Left cardiac atrium (tissue), 4 donors: ENCODE measurements at places on chromosomes 16 and 17. TPM values are rescaled to one million over a fixed set of nuclear protein-coding genes. Genes with fewer than 3 reads are reported as not detected.
A peak's percentile ranks its signal among the peaks of the same experiment; 100 is the strongest.

DNA sequence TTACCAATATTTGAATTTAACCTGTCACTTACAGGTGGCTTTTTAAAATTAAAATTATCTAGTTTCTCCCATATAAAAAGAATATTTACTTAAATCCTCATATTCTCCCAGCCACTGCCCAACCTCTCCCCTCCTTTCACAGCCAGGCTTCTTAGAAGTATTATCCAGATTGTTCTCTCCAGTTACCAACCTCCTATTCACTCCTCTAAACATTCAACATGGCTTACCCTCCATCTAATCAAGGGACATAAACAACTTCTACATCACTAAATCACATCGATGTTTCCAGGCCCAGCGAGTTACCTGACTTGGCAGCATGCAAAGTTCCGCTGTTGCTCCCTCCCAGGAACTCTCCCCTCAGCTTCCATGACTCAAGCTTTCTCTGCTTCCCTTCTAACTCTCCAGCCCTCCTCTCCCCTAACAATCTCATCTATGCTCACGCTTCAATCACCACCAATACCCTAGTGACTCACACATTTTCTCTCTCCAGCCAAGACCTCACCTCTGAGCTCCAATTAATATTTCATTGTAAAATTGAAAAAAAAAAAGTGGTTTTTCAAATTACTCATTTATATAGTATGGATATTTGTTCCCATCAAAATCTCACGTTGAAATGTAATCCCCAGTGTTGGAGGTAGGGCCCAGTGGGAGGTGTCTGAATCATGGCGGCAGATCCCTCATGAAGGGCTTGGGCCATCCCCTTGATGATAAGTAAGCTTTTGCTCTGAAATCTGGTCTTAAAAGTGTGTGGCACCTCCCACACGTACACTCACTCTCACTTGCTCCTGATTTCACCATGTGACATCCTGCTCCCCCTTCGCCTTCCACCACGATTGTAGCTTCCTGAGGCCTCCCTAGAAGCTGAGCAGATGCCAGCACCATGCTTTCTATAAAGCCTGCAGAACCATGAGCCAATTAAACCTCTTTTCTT is 88.5 kb downstream of the HELZ start:
- DNase-seq = no peak

Gene CA5A
- not detected for total RNA-seq

- peak; percentile 17 for DNase-seq
Measured at GRCh38 chr16:2013527-2013926, 3.9 kb upstream of the ZNF598 start.

Gene FA2H
- total RNA-seq = 0.31 TPM

DNA sequence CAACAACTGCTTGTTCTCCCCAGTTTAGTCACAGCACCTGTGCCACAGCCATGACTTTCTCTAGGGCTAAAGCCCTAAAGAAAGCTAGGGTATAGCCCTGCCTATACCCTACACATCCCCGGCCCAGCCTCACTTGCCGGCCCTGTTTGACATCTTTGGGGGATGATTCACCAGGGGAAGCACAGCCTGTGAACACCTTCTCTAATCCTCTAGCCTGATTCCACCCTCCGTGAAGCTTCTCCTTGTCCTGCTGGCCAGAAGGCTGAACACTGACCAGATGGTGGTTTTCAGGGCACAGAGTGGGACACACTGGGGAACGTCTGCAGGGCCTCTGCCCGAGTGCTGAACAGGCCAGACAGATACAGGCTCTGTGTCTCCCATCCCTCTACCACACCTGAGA is 6.0 kb downstream of the CLEC16A start:
- DNase-seq = no peak

Gene RHBDL3
- total RNA-seq = 15.0 TPM

DNA sequence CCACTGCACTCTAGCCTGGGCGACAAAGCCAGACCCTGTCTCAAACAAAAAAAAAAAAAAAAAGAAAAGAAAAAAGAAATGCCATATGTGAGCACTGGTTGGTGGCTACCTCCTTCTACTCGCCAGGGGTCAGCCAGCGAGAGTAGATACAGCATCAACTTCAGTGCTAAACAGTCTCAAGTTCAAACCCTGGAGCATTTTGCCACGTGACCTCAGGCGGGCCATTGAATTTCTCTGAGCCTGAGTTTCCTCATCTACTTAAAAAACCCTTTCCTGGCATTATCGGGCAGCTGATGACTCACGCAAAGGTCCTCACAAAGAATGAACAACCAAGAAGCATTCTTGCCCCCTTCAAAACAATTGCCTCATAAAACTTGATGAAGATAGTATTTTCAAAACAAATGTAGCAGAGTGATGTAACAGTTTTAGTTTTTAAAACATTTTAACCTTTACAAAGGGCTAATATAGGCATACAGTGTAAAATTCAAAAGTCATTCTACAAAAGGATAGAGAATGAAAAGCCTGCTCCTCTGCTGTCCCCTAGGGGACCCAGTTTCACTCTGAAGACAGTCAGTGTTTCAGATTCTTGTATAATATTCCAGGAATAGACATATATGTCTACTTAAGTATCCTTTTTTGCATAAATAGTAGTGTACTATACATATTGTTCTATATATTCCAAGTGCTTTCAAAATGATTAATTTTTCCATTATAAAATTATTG is 28.4 kb downstream of the DNAH2 start:
- peak; percentile 41 for DNase-seq

DNA sequence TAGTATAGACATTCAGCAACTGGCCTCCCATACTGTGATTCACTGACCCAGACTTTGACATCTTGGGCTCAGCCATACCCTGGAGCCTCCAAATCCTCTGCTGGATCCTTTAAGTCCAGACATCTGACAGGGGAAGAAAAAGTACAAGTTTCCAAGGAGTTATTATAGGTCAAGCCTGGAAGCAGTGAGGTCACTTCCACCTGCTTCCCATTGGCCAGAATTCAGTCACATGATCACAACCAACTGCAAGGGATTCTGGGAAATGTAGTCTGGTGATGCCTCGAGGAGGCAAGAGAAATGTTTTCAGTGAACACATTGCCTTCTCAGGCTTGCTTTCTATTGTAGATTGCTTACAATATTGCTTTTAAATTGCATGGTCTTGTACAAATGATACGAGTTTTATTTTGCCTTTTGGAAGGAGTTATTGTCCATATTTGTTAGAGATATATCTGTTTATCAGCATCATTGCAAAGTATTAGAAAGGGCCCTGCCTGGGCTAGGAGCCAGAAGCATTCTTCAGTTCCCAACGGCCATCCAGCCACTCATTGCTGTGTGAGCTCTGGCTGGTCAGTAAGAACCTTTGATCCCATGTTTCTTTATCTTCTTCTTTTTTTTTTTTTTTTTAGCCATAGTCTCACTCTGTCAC is 696.9 kb downstream of the WWOX start:
- peak; percentile 34 for DNase-seq

GRCh38 chr16:66513111-66513723 is 36.7 kb downstream of the TK2 start:
- DNase-seq = no peak

Gene KCNH4
- total RNA-seq = 0.21 TPM

Gene ST6GALNAC2
- 5.0 TPM for total RNA-seq

Gene TRIM65
- 8.4 TPM for total RNA-seq

GRCh38 chr16:53084141-53084541 is 29.4 kb downstream of the CHD9 start:
- DNase-seq = no peak

DNA sequence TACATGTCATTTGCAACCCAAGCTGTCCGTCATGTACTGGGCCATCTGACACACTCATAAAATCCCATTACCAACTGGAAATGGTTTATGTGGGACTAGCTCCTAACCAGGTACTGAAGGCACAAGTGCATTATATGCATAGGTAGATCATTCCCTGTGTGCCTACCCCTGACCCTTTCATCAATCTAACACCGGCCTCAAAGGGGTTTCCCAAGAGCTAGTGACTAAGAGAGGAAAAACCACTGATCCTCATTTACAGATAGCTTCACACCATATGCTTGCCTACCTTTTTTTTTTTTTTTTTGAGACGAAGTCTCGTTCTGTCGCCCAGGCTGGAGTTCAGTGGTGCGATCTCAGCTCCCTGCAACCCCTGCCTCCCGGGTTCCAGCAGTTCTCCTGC is 449.8 kb downstream of the SLC39A11 start:
- DNase-seq = no peak

DNA sequence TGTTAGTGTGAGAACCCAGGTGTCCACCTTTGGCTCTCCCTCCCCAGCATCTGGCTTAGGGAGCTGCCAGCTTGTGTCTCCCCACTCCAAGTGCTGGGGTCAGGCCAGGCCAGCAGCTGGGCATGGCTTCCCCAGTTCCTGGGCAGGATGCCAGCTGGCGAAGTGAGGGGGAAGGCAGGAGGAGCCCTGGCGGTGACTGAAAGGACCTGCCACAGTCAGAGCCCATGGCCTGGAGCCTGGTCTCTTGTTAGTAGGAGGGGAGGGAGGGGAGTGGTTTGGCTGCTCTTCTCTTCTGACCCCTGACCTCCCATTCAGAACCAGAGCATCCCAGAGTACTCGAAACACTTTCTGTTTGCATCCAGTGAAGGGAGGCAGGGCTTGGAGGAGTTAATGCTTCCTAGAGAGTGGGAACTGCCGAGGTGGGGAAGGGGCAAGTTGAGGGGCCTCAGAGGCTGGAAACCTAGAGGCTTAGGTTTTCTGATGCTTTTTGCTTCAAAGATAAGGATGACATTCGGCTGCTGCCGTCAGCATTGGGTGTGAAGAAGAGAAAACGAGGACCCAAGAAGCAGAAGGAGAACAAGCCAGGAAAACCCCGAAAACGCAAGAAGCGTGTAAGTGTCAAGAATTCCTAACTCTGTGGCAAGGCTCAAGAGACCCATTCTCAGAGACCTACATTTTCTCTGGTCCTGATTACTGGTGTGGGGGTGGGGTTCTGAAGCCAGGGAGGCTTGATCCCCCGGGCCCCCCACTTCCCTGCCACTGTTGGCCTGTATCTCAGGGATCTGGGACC is 772 bp downstream of the CHD3 start:
- peak; percentile 97 for DNase-seq

DNA sequence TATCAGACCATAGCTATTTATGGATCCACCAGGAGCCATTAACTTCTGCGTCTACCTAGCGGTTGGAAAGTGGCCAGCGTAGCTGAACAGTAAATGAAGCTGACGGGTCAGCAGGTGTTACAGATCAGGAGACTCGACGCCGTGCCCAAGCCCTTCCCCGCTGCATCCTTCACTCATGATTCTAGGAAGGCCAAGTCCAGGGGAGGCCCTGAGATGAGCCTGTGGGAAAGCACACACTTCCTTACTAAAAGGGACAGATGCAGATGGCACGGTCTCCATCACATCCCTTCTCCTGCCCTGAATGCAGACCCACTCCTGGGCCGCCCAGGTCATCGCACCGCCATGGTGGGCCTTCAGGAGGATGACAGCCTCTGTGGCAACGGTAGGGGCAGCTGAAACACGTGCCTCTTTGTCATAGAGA is 67.7 kb upstream of the DNAH17 start:
- no peak for DNase-seq

DNA sequence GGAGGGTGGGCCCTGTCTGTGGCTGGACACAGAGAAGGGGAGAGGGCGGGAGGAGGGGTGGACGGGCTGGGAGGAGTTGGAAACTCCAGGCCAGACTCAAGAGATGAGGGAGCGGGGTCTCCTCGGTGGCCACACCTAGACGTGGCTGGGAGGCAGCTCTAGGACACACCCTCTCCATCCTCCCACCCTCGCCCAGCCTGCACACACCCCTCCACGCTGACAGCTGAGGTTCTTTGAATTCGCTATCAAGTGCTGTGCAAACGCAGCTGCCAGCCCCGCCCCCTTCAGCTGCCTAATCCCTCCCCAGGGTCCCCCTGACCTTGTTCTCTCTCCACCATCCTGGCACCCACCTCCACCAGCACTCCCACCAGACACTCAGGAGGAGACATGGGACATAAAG is 48.7 kb downstream of the DNAH17 start:
- no peak for DNase-seq

DNA sequence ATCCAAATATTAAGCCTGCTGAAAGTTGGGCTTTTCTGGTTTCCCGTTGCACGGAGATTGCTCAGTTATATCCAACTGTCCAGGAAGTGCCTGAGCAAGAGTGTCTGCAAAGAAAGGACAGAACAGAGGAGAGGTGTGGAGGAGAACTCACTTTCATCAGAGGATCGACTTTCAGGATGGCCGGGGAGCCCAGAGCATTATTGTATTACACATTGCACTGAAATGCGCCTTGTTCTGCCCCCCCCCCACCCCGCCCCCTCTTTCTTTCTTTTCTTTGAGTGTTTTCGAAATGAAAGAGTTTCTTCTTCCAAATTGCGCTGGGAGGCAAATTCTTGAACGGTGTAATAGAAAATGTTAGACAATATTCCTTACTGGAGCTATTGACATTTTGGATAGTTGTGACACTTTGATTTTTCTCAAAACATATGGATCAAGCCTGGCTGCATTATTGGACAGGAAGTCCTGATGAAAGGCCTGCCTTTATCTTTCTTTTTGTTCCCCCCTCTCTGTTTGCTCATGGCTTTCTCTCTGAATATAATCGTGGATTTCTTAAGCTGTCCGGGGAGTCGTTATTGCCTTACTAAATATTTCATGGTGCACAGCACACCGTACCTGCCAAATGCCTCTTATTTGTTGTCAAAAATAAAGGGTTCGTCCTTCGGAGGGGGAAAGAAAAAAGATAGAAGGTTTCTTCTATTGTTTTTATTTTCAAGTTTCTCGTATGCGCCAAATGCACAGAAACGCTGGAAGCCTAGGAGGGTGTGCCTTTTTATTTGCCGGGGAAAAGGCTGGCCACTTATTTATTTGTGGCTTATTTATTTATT is 110.8 kb downstream of the IRX3 start:
- no peak for DNase-seq

Gene RGS9
- 4.9 TPM for total RNA-seq

- peak; percentile 19 for DNase-seq
Measured at GRCh38 chr16:84052071-84052622, 9.6 kb upstream of the SLC38A8 start.

Gene CA7
- not detected for total RNA-seq

Gene CEP295NL
- total RNA-seq = 2.3 TPM

Gene SPATA32
- total RNA-seq = not detected

- no peak for DNase-seq
Measured at GRCh38 chr17:13643180-13643579, 41.5 kb upstream of the HS3ST3A1 start.

Gene CPHXL2
- not detected for total RNA-seq

DNA sequence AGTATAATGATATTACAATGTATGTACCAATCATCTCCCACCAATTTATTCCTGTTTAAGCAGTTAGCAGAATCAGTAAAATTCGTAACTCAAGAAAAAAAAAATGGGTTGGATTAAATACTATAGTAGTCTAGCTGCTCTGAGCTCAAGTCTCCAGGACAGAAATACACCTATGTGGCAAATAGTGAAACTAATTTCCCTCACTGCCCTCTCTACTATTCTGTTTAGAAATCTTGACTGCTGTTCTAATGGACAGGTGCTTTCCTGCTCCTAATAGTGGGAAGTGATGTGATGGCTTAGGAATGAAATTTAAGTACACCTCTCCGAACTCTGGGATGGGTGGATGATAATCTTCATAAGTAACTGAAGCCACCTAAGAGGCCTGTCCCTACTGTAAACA is 175.7 kb downstream of the KCNJ2 start:
- DNase-seq = no peak

Gene C17orf107
- total RNA-seq = 2.3 TPM

GRCh38 chr16:80437707-80438106 is 103.1 kb upstream of the DYNLRB2 start:
- no peak for DNase-seq

Gene SLC5A2
- not detected for total RNA-seq
